ENCODE measurements at places on chromosomes 5 and 9.
A peak's percentile ranks its signal among the peaks of the same experiment; 100 is the strongest.

DNA sequence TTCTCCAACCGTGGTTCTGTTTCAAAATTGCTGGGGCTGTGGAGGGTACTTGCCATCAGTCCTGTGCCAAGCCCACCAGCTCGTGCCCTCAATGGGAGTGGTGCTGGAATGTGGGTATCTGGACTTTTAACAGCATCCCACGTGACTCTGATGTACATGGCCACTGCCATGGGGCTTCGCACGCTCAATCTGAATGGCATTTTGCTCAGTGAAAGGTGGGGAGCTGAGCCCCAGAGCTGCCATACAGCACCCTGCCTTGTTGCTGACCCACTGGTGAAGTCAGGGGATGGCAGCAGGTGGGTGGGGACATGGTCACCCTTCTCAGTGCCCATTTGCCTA lies 16.6 kb upstream of the SYNPO start:
- no peak for DNase-seq

- peak; percentile 16 for DNase-seq
Observed at GRCh38 chr9:115594557-115594956, 476.6 kb upstream of the TNC start.

DNA sequence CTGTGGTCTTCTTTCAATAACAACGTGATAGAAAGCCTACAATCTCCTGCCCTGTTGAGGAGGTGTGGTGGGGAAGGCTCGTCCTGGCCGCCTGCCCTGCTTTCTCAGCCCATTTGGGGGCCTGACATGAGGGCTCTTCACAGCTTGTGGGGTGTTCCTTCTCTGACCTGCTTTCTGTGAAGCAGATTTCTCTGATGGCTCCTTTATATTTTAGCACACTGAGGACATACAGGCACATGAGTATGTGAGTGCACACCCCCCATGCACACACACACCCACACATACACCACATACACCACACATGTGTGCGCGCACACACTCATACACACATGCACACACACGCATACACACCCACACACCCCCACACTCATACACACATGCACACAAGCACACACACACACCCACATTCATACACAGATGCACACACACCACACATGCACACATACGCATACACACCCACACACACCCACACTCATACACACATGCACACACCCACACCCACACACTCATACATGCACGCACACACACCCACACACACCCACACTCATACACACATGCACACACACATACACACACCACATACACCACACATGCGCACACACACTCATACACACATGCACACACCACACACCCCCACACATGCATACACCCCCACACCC lies 117.5 kb downstream of the COL5A1 start:
- DNase-seq: no peak

DNA sequence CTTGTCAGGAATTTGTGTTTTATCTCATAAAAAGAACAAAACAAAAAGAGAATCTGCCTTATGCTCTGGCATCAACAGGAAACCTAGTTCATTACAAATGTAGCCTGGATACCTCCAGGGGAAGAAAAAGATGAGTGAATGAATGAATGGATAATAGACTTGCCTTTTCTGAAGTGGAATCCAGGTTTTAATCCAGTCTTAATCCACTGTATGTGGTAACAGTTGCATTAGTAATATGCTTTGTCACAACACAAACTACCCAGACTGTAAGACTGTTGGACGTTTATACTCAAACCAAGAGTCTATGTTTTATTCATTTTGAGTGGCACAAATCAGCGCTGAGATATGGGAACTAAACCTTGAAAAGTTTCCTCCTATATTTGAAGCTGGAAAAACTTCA lies 32.1 kb upstream of the MAP3K1 start:
- no peak for DNase-seq

- no peak for DNase-seq
Observed at GRCh38 chr5:178770621-178771020, 40.2 kb upstream of the ZNF354A start.

- no peak for DNase-seq
Observed at GRCh38 chr5:143442385-143442784, 38.9 kb upstream of the NR3C1 start.

DNA sequence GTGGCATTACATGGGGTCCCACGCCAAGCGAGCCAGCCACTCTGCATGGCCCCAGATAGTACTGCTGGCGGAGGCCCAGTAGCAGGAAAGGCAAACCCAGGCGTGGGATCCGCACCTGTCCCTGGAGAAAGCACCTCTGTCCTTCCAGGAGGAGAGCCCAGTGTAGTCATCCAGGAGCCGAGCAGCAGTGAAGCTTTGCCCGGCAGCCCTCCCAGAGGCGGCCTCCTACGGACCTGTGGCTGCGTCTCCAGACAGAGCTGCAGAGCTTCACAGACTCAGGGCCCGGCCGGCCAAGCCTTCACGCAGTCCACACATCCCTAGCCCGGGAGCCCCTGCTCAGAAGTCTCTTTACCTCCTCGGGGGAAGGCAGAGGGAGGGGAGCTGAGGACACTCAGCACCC lies 100.8 kb upstream of the PPP1R26 start:
- no peak for DNase-seq

DNA sequence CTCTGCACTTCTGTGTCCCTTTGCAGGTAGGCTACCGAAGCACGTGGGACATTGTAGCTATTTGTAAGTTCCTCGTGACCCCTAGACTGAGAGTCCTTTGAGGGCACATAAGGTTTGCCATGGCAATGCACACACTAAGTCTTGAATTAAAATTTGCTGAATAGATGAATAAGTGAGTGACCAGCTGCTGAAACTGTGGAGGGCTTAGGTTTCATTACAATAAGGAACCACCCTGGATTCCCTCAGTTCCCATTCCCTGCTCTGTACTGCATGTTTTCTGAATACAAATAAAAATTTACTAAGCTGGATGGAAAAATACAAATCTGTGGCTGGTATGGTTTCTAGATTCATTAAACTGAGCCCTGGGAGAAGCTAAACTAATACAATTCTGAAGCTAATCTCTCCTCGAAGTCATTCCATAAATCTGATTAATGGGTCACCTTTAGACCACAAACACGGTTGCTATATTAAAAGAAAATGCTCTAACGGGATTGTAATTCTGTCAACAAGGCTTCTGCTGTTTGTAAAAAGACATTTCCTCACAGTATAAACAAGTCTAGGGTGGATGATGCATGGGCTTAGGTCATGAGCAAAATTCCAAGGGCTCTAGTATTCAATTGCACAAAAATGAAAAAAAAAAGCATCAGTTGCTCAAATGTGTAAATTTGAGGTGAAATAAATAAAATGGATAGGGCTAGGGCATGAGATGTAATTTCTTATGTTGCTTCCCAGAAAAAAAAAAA lies 172.3 kb downstream of the ATP10B start:
- no peak for DNase-seq

DNA sequence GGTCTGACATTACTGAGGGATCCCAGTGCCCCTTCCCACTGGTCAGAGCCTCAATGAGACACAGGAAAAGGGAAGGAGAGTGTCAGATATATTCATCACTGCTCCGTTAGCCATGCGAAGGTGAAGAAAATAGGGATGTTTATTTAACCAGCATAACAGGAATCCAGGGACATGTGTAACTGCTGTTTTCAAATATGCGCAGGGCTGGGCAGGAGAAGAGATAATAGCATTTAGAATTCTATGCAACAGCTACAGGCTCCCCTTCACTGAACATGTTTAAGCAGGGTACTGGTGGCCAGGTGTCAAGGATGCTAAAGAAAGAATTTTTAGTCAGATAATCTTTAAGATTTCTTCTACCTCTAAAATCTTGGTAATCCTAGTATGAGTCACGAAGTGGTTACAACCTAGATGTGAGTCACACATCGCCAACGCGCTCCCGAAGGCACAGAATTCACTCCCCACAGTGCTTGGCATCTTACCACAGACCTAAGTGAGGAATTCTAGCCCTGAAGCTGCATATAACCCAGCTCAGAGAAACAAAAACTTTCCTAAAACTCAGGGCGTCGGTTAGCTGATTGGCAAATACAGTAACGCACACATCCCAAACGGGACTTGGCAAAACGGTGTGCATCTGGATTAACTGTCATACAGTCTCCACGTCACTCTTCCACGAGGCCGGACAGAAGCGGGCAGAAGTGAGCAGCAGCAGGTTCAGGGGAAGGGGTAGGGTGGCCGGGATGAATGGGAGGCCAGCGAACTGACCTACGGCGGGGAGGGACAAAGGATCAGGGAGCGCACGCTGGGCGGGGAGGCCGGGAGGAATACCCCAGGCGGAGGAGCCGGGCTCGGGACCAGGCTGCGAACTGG lies 1.1 kb downstream of the CTNNAL1 start:
- DNase-seq: peak; percentile 97

DNA sequence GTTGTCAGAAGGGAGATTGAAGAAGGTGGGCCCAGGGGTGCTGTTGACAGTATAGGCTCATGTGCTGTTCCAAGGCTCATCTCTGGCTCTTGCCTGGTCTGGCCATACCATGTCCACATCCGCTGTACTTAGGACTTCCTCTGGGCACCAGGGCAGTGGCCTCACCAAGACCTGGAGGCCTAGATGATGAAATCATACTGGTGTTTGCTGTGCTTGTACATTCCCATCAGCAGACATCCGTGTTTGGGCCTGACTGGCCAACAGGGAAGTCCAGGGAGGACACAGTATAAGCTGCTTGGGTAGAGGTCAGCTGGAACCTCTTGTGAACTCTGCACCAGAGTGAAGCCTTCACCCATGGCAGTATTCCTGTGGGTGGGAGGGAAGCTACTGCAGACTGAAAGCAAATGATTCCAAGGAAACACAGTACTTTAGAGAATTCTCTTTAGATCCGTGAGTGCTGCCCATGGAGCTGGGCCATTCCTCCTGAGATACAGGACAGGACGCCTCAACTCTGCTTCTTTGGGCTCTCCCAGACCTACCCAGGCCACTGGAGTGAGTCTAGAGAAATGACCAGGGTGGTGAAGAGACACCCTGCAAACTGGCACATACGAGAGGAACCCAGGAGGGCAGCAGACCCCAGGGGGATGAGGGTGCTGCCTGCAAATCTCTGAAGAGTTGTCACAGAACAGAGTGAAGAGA lies 22.5 kb downstream of the POLR1E start:
- no peak for DNase-seq

DNA sequence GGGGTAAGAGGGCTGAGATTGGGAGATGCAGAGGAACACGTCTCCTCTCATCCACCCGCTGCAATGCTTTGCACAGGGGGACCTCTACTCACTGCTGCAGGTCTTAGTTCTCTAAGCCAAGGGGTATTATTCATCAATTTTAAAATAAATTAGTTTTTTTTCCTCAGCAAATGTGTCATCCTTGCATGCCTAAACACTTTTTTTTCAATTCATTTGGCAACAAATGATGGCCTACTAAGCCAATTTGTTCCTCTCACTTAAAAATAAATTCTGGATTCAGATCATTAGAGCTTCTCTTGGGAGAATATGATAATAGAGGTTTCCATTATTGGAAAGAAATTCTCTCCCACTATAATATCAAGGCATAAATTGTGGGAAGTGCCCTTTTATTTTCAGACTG lies 338.3 kb downstream of the IRX1 start:
- no peak for DNase-seq

- DNase-seq: no peak
Observed at GRCh38 chr9:130333041-130333711, 67.6 kb downstream of the HMCN2 start.

DNA sequence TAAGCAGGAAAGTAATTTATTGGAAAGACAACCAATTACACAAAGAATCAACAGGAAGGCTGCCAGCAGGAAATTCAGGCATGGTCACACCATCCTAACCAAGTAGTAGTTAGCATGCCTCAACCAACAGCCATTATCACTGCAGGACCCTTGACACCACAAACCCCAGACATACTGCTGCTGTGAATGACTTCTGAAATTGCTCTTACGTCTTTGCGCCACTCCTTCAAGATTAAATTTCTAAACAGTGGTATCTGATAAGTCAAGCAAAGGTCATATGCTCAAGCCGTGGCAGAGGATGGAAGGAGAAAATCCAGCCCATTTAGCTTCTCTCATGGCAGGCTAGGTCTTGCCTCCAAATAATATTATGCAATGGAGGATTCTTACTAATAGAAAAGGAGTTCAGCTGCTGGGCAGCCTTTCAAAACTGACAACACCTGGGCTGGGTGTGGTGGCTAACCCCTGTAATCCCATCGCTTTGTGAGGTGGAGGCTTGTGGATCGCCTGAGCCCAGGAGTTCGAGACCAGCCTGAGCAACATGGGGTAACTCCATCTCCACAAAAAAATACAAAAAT lies 5.0 kb upstream of the PTGER4 start:
- no peak for DNase-seq

DNA sequence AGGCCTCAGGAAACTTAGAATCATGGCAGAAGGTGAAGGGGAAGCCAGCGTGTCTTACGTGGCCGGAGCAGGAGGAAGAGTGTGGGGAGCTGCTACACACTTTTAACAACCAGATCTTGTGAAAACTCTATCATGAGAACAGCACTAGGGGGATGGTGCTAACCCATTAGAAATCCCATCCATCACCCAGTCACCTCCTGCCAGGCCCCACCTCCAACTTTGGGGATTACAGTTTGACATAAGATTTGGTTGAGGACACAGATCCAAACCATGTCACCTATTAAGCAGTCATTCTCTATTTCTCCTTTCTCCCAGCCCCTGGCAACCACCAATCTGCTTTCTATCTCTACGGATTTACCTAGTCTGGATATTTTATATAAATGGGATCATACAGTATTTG lies 26.9 kb downstream of the PBX3 start:
- DNase-seq: no peak

GRCh38 chr5:174221436-174221835 lies 175.9 kb downstream of the NSG2 start:
- no peak for DNase-seq

DNA sequence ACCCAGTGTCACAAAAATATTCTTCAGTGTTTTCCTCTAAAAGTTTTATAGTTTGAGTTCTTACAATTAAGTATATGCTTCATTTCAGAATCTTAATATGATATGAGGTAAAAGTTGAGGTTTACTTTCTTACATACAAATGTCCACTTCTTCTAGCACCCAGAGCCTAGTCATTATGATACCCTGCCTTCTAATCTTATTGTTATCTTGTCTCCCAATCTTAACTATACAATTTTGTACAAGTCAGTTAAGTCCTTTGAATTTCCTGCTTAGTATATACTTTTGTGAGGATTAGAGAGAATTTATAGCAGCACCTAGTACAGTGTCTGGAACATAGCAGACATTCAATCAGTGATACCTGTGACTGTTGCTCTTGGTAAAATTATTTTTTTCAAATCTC lies 29.3 kb downstream of the RAD50 start:
- DNase-seq: no peak

Data from astrocyte of the hippocampus (primary cell).